ENCODE measurements at places on chromosomes 5 and 9.

DNA sequence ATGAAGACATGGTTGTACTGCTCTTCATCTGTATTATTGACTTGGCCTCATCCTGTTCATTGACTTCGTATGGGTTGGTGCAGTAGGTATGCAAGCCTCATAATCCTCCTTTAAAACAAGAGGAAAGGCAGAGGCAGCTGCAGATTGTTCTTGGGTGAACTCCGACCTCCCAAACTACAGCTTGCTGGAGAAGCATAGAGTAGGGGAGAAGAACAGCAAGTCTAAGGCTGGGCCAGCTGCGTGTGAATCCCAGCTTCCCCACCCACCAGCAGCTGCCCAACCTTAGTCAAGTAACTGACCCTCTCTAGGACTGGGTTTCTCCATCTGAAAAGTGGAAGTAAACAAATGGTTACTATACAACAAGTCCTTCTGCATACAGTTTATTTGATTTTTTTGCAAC is 114.5 kb upstream of the WWC1 start:
- no peak for DNase-seq

GRCh38 chr5:13731121-13731628 is 213.3 kb downstream of the DNAH5 start:
- DNase-seq, result no peak

GRCh38 chr5:143564417-143564816 is 160.9 kb upstream of the NR3C1 start:
- no peak for DNase-seq

GRCh38 chr5:59887274-59887673 is 6.3 kb downstream of the PDE4D start:
- DNase-seq, result no peak

- DNase-seq, result no peak
Observed at GRCh38 chr5:106459541-106459940, 1211.2 kb downstream of the EFNA5 start.

DNA sequence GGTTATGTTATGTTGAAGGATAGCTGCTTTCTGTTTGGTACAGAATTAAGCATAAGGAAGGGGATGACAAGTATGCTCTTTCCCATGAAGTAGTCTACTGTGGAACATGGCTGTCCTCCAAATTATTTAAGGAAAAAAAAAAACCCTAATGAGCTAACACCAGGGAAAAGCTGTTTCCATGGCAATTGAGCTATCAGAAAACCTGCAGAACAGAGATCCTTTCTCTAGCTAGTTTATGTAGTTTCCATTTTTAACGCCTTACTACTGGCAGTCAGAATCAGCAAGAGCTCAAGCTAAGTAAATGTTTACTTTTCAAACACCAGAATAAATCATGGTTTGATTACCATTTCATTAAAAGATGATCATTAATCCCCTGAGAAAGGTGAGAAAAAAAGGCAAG is 287.4 kb upstream of the TARS1 start:
- no peak for DNase-seq

DNA sequence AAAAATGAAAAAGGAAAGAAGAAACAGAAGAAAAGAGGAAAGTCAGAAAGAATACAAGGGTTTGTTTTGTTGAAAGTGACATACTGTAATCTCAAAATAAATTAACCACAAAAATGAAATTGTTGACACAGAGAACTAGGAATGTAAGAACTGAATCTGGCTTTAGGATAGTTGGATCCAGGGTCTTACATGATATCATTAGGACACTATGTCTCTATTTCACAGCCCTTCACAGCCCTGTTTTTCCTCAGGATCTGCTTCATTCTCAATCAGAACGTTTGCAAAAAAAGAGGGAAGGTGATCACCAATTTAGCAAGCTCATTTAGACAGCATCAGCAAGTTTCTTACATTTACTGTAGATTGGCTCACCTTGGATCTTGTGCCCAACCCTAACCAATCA is 188.5 kb upstream of the NREP start:
- no peak for DNase-seq

- peak; percentile 22 for DNase-seq
Observed at GRCh38 chr9:120928015-120928482, 1.5 kb upstream of the TRAF1 start.

DNA sequence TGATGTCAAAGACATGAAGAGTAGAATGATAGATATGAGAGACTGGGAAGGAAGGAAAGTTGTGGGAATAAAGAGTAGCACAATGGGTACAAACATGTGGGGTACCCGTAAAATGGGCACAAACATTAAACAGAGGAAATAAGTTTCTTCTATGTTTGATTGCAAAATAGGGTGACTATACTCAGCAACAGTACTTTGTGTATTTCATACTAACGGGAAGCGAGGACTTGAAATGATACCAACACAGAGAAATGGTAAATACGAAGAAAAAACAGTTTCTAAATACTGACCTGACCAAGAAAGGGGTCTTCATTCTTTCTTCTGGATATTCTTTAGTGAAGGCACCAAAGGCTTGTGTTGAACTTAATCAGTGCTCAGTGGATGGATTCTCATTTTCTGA is 31.1 kb downstream of the ATP6V0E1 start:
- DNase-seq, result no peak

DNA sequence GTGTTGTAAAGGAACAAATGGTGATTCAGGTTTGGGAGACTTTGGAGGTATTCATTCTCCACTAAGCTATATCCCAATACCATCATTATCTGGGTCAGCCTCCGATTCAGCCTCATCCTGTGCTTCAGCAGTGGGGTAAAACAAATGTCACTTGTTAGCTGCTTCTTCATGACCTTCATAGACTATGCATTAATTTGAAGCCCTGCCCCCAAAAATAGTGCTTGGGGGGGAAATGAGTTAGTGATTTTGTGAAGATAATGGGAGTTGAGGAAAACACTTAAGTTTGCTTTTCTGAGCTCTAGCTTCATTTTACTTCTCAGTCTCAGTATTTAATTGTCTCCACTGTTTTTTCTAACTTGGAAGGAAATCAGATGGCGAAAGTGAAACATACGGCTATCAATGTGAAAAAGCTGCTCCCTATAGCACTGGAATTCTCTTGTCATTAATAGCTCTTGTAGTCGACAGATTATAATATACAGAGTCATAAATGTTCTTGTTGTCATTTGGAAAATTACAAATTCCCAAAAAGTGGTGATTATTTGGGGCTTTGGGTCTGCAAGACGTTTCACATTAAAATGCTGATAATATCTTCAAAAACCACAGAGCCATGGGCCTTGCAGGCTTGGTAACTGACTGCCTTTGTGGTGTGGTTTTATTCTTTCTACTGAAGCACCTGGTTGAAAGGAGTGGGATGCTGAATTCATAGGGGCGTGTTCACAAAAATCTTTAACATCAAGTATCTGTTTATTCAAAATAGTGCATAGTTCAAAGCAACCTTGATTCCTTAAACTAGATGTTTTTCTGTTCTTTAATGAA is 40.0 kb downstream of the PIK3R1 start:
- DNase-seq, result no peak

DNA sequence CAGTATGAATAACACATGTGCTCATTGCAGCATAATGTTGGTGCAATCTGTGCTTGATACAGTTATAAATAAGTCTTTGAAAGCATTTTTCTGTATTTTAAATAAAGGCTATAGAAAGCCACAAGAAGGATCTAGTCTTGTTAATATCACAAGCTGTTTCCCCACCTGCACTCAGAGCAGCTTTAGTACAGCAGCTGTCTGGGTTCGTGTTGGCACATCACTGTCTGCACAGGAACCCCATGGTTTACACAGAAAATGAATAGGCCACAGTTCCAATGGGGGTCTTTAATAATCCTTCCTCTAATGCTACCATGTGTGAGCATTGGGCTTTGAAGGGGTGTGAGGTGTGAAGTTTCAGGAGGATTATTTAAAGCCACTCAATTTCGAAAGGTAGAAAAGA is 2269.7 kb downstream of the MAT2B start:
- DNase-seq, result no peak

DNA sequence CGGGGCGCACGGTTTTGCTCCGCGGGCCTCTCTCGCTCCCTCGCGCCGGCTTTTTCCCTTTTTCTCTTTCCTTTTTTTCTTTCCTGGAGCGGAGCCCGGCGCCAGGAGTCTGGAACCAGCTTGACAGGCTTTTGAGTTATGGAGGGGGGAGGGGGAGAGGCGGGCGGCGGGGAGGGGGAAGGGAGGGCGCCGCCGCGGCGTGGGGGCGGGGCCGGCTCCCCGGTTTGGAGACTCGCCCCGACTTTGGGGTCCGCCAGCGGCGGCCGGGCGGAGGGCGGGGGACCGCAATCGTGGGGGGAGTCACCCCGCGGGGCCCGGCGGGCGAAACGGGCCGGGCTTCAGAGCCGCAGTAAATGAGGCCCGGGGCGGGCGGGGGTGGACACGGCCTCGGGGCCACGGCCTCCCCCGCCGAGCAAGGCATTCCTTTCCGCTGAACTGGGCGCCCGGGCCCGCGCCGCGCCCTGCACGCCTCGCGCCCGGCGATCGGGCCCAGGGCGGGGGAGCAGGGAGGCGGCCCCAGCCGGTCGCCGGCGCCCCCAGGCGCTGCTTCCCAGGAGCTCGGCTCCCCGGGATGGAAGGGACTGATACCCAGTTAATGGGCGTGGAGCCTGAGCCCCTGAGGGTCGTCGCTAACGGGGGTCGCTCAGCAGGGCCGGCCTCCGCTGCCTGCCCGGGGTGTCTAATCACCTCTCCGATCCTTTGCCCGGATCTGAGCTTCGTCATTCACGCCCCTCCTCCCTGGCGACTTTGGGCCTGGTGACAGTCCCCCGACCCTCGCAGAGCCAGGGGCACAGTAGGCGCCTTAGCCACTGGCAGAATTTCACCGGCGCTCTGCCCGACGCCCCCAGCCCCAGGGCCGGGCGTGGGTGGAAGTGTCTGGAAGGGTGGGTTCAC is 138.1 kb downstream of the C9orf50 start:
- peak; percentile 55 for DNase-seq

DNA sequence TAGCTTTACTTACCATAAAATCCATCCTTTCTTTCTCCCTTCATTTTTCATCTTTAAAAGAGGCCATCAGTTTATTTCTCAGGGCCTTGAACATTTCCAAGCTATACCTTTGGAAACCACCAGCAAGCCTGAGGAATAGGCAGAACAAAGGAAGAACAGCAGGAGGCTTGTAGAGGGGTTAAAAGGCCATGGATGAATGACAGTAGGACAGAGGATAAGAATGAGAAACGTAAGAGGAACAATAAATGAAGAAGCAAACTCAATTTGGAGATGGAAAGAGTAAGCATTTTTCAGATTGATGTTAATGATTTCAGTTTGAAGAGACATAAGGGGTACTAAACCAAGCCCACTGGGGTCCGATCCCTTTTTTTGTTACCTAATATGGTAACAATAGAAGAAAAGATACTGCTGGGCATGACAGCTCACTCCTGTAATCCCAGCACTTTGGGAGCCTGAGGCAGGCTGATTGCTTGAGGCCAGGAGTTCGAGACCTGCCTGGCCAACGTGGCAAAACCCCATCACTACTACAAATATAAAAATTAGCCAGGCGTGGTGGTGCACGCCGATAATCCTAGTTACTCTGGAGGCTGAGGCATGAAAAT is 106.6 kb upstream of the NMUR2 start:
- DNase-seq, result no peak

- DNase-seq, result no peak
Observed at GRCh38 chr5:111787006-111787405, 30.0 kb upstream of the NREP start.

- DNase-seq, result no peak
Observed at GRCh38 chr5:176178789-176179188, 59.4 kb upstream of the SIMC1 start.

DNA sequence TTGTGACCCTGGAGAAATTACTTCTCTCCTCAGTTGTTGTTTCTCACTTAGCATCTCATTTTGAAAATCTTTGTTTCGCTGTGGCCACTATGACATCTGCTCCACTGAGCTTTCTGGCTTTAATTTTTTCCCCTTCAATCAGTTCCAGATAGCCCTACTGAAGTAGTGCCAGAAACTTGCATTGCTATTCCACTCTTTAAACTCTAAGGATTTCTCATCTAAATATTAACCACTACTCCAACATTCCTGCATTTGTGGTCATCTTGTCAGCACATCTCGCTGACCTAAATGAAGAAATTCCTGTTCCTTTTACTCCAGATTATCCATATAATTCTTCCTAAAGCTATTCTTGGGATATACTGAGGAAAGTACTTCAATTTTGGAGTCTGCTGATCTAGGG is 15.3 kb upstream of the NOL6 start:
- no peak for DNase-seq
